ENCODE measurements at places on chromosomes 2 and 18.

DNA sequence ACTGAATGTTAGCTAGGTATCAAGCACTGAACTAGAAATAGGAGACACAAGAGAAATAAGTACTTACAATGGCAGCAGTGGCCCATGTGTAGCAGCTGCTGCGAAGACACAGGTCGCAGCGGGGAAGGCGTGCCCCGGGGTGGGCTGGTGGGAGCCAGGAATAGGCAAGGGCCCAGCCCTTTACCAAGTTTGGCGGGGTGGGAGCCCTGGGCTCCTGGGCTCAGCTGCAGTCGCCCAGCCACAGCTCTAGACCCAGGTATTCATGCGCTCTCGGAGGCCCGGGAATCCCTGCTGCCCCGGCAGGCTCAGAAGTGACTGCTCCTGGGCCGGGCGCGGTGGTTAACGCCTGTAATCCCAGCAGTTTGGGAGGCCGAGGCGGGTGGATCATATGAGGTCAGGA, 1287.3 kb downstream of the CNTNAP5 start:
- DNase-seq = no peak

DNA sequence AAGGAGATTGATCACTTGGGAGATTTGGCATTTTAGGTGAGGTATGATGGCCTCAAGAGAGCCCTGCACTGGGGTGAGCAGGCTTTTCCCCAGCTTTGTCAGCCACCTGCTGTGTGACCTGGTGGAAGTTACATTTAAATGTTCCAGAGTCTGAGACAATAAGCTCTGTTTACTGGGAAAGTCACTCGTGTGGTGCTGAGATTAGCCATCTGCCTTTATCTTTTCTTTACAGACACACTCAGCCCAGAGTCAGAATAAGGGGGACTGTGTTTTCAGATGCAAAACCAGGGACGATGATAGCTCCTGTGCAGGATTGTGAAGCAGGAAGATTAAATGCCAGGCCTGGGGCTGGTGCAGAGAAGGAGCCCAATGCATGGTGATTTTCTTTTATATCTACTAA, 47.9 kb downstream of the SH3RF3 start:
- DNase-seq = no peak

DNA sequence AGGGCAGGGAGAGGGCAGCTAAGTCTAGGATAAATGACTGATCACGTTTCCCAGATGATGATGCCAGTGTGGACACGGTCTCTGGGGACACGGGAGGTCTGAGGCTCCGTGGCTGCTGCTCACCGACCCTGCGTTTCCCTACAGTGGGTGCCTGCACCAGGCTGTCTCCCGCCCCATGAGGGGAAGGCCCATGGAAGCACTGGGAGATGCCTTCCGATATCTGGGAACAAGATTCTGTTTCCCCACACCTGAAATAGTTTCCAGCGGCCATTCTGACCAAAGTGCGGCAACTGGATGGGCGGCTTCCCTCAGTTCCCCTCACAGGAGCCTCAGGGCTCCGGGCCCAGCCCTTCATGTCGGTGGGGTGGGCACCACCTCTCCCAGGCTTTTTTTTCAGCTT, 83.1 kb downstream of the EDAR start:
- DNase-seq = no peak

DNA sequence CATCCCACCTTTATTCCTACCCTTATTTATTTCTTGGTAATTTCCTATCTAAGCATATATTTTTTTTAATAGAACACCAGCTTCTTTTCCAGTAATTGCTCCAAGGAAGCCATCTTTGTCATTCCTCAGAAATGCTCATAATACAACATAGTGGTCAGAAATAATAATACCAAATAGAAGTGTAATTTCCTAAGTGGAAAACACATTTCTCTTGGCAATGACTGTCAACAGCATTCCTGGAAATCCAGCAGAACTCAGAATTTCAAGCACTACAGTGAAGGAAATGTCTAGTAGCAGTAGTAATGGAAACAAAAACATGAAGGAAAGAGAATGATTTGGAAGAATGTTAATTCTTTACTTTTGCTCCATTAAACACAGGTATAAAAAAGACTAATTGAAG, 56.6 kb downstream of the GDF7 start:
- DNase-seq = no peak

DNA sequence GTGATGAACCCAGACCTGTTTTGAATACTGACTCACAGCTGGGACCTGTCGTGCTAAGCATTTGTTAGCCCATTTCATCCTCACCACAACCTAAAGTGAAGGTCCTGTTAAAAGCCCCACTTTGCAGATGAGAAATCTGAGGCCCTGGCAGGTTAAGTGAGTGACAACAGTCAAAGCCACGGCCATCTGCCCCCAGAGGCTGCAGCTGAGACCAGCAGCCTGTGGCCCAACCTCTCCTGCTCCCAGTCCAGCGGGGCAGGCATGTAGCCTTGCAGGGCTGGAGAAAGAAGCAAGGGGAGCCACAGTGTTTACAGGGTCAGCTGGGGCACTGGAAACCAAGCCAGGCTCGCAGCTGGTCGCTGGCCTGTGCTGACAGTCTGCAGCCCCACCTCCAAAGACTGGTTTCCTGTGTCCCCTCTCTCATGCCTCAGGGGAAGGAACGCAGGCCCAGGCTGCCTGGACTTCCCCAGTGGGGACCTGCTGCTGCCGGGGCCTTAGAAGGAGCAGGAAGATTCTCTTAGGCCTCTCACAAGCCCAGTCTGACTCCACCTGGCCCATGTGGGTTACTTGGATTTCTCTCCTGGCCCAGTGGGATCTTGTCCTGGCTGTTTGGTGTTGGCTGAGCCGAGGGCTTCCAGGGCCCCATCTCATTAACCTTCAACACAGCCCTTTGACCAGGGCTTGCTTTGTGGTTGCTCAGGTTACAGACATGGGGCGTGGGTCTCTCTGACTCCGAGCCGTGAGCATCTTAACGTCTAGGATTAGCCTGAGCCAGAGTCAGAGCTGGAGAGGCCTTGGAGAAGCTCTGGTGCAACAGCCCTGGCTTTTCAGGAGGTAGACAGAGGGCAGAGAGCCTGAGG, 1.7 kb downstream of the INPP5D start:
- no peak for DNase-seq

- no peak for DNase-seq
Measured at GRCh38 chr2:207165121-207166038, at the start of gene KLF7. KLF7 (minus strand) TSS chr2:207165948; CDS start chr2:207165568, 380 bp downstream.

- DNase-seq = no peak
Measured at GRCh38 chr18:58391932-58392323, 237.0 kb downstream of the ALPK2 start.

GRCh38 chr18:22367303-22367702, 50.4 kb downstream of the CTAGE1 start:
- DNase-seq = no peak

GRCh38 chr18:78396756-78397155, 582.9 kb upstream of the SALL3 start:
- DNase-seq = no peak

DNA sequence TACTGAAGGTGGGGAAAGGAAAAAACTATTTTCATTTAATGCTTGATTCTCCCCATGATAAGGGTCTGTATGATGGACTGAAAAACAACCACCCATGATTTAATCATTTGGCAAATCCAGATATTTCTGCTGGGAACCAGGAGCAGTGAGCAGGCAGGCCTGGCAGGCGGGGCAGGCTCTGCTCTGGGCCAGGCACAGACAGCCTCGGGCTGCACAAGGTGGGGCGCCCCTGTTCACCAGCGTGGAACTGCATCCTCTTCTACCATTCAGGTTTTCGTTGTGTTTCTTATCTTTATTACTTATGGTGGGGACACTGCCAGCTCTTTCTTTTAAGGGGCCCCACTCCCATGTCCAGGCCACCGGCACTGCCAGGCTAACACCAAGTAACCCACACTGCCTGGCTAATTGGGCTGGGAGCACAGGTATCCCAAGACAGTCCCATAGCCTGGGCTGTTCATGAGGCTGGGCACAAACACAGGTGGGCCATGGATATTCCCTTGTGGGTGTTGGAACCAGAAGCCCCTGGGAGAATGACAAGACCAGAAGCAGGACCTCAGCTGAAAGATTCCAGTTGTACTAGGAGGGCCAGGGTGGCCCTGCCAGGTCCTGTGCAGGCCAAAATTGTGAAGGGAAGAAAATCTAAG, 57.1 kb upstream of the RALBP1 start:
- no peak for DNase-seq

DNA sequence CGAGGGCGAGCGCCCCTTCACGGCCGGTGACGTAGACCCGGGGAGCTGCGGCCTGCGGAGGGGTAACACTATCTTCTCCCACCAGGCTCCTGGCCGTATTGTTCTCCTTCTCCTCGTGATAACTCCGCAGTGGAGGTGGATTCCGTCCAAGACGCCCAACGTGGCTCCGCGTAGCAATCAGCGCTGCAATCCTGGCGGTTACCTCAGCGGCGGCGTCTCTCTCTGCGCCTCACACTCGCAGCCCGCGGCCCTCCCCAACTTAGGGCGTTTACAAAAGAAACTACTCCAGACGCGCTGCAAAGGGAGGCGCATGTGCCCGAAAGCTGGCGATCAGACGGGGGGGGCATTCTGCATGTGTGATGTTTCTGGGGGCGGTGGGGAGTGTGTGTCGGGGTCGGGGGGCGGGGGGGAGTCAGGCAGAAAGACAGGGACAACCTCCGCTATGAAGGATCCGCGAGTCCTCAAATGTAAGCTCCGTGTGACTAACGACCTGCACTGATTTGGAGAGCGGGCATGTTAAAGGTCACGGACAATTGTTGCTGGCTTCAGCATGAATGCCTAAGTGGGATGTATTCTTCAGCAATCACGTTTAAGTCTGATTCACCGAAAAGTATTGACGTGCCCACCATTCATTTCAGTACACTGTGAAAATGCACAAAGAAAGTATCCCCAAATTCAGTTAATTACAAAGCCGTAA, 1.3 kb upstream of the ZNF516 start:
- no peak for DNase-seq

DNA sequence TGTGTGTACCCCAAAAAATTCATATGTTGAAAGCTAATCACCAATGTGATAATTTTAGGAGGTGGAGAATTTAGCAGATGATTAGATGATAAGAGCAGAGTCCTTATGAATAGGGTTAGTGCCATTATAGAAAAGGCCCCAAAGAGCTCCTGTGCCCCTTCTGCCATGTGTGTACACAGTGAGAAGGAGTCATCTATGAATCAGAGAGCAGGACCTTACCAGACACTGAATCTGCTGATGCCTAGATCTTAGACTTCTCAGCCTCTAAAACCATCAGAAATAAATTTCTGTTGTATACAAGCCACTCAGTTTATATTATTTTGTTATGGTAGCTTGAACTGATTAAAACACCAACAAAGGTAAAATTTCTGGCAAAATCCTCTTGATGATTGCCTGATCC, 560.0 kb upstream of the CDH2 start:
- DNase-seq = no peak

GRCh38 chr18:25592804-25593360, 240.9 kb upstream of the ZNF521 start:
- no peak for DNase-seq

GRCh38 chr2:72159211-72159993, 11.7 kb upstream of the CYP26B1 start:
- no peak for DNase-seq

DNA sequence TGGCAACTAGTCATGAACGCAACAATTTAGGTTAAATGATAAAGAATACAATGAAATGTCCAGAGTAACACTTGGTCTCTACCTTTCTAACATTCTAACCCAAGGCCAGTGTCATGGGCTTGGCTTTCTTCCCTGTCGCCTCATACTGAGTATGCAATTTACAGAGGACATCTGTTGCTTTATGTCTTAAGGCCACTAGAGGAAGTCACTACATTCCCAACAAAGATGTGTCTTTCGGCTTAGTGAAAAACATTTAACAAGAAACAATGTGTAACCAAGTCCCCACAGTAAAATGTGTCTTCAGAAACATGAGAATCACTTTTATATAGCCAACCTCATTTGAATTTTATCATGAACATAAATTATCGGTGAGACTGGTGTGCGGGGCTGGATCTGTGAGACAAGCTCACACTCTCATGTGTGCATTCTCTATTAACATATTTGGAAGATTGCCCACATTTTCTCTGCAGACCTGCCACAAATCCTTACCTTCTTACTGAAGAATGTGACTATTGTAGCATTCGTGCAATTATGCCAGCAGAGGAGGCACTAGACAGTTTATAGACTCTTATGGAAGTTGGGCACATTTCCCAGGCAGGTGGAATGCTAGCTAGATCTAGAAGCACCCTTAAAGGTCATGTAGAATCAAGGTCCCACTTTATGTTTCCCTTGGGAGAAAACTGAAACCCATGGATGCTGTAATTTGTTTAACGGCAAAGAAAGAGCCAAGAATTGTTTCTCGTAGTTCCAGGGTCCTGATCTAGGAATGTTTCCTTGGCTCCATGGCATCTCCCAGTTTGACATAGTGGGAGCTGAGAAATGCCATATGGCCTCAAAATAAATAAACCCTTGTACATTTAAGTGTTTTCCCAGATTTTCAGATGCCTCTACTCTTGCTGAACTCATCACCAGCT, 101.8 kb downstream of the CD226 start:
- DNase-seq = peak; percentile 51

GRCh38 chr2:184689638-184690037, 91.3 kb downstream of the ZNF804A start:
- no peak for DNase-seq

GRCh38 chr2:25606892-25607291, 66.5 kb downstream of the DTNB start:
- DNase-seq = no peak

GRCh38 chr2:16162491-16163040, 222.2 kb downstream of the MYCN start:
- no peak for DNase-seq

GRCh38 chr2:100460904-100461530, 9.3 kb upstream of the NMS start:
- no peak for DNase-seq

GRCh38 chr18:8290435-8290834, 318.8 kb upstream of the RAB12 start:
- DNase-seq = no peak

- DNase-seq = peak; percentile 81
Measured at GRCh38 chr2:26577442-26578112, 63.6 kb downstream of the CIB4 start.

GRCh38 chr18:57839942-57840381, 36.8 kb upstream of the ATP8B1 start:
- no peak for DNase-seq

- DNase-seq = no peak
Measured at GRCh38 chr2:208978946-208979345, 444.9 kb upstream of the MAP2 start.

DNA sequence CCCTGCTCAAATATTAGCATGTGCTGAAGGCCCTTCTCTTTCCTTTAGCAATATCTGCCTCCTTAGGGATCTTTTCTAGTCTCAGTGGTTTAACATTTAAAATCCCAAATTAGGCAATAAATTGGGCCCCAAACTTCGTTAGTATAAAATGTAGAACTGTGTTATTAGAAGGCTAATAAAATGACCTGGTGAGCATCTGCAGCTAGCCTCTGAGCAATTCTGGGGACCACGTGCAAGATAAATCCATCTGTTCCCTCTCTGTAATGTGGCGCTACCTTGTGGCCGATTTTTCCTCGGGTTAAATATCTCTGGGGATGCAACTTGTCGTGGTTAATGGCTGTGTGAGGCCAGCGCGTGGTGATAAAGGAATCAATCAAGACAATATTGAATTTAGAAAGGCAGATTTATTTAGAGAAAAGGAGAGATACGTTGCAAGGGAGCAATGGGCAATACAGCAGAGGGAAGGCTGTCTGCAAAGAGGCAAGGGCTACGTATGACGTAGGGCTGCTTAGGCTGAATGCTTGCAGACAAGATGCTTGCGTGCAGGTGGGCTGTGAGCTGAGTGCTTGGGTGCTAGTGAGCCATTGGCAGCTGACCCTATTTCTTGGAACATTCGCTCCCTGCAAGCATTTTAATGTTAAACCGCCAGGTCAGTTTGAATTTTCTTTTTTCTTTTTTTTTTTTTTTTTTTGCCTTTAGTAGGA, 18.5 kb upstream of the IL36G start:
- DNase-seq = no peak
